ENCODE measurements at places on chromosomes 5 and 9.

GRCh38 chr5:37786862-37787519 is 52.9 kb downstream of the GDNF start:
- DNase-seq: no peak

DNA sequence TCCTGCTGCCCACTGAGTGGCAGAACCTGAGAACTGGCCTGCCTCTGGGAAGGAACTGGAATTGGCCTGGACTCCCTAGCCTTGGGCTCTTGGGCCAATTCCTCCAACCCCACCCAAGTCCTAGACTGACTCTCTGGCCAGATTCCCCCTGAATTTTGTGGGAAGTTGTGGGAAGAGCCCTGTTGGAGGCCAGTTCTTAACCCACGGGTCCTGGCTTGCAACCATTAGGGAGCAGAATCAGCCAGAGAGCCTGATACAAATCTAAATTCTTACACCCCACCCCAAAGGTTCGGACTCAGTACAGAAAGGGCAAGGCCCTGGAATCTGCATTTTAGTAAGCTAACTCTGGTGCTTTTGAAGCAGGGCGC is 125.3 kb upstream of the SLC25A48 start:
- DNase-seq: no peak

DNA sequence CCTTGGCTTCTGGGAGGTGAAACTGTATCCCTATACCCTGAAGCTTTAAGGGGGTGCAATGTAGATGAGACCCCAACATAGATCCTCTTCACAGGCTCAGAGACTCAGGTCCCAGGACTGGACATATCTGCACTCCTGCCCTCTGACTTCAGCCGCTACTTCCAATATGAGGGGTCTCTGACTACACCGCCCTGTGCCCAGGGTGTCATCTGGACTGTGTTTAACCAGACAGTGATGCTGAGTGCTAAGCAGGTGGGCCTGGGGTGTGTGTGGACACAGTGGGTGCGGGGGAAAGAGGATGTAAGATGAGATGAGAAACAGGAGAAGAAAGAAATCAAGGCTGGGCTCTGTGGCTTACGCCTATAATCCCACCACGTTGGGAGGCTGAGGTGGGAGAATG is 5.4 kb downstream of the CA9 start:
- no peak for DNase-seq

- DNase-seq: no peak
Observed at GRCh38 chr5:127192150-127192549, 98.4 kb upstream of the MEGF10 start.

- DNase-seq: no peak
Observed at GRCh38 chr5:141483902-141484301, 928 bp upstream of the PCDHGC4 start.

- DNase-seq: no peak
Observed at GRCh38 chr9:13942695-13943094, 371.2 kb downstream of the NFIB start.

DNA sequence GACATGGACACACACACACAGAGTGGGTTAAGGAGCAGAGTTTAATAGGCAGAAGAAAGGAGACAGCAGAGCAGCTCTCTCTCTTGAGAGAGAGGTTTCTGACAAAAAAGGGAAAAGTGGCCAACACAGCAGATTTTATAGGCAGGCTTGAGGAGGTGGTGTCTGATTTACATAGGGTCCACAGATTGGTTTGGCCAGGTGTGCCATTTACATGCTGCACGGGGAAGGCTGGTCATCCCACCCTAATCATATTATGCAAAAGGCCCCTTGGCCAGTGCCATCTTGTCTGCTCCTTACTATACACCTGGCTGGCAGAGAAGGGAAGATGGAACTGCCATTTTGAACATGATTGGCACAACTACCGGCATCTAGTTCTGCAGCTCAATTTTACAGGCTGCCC is 240.8 kb downstream of the NPR3 start:
- no peak for DNase-seq

DNA sequence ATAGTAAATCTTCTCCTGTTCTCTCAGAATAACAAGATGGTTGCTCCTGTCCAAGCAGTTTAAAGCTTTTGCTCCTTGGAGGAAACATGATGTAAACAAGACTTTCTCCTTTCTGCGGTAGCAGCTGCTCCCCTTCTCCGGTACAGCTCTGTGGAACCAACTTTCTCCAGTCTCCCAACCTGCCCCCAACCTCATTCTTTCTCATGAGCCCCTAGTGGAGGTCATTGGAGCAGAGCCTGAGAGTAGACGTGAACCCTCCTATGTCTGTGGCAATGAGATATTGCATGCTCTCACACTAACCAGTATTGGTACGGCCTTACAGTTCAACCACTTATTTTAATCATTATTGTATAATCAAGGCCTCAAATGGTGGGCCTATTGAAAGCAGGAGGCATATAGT is 483.8 kb upstream of the CDH10 start:
- no peak for DNase-seq

DNA sequence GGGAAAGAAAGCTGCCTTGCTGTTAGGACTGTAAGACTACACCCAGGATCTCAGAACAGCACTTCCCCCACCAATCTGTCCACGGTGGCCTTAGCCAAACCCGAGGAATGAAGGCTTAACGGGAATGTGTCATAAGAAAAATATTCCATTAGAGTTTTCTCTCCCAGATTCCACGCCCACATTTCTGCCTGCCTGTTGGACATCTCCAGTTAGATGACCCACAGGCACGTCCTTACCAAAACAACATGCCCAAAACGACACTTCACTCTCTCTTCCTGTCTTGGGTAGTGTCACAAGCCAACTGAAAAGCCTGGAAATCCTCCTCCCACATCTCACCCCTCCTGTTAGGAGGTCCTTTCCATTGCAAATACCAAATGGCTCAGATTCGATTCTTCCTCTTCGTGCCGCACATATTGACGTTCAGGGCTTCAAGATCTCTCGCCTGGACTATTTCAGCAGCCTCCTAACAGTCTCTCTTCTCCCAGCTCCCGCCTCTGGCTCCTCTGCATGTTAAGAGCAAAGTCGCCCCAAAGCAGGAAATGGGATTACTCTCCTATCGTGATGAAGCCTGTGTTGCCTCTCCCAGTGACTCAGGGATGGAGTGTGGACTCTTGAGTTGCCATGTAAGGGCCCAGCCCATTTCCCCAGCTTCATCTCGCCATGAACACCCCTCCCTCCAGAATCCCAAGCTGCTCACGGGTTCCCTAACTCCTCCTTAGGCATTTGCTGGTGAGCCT is 159.3 kb downstream of the NR3C1 start:
- DNase-seq: no peak

DNA sequence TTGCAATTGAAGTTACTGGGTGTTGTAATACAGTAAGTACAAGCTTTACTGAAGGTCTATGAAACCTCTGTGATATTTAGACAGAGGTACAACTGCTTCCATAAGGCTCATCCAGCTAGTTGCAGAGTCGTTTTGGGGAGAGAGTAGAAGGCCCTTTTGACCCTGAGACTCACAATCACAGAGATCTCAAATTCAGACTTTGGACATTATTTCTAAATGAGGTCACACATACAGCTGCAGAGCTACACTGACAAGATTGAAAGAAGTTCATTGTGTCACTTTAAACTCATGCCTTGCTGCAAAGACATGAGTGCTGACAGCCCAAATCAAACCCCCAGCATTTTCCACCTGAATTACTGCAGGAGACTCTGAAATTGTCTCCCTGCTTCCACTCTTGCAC is 205.9 kb upstream of the TMEM161B start:
- DNase-seq: no peak

GRCh38 chr9:87614397-87614796 is 111.5 kb upstream of the CTSL start:
- no peak for DNase-seq

DNA sequence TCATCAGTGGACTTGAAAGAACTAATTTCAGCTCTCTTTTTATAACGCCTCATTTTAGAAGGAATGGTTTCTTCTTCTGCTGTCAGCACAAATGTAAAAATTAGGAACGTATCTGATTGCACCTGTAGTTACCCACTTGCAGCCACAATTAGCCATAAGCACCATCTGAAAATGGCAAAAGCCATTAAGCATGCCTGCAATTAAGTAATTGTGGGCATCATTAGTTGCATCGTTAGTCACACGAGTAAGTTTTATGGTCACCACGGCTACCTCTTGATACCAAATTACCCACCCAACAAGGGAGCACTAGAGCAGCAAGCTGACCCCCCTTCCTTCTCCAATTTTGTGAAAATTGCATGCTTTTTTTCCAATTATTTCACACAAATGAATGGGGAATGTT is 25.8 kb upstream of the SLC44A1 start:
- no peak for DNase-seq

- no peak for DNase-seq
Observed at GRCh38 chr9:80030801-80031200, 459.0 kb downstream of the TLE4 start.

- DNase-seq: no peak
Observed at GRCh38 chr5:131084436-131084835, 80.6 kb downstream of the HINT1 start.

GRCh38 chr5:54590824-54591223 is 73.3 kb downstream of the SNX18 start:
- no peak for DNase-seq

DNA sequence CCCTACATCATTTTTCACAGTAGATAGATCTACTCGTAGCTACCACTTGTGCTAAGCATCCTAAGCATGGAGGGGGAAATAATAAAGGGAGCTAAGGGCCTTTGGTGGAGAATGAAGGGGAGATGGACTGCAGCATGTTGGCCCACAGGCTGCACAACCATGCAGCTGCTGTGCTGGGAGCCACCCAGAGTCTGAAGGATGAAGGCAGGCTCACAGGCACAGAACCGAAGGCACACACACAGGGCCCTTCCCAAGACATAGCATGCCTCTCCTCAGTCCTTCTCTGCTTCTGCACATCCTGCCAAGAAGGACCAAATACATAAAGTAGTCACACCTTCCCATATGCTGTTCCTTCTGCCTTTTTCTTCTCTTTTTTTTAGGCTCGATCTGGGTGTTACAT is 6.6 kb downstream of the FAM193B start:
- DNase-seq: no peak

DNA sequence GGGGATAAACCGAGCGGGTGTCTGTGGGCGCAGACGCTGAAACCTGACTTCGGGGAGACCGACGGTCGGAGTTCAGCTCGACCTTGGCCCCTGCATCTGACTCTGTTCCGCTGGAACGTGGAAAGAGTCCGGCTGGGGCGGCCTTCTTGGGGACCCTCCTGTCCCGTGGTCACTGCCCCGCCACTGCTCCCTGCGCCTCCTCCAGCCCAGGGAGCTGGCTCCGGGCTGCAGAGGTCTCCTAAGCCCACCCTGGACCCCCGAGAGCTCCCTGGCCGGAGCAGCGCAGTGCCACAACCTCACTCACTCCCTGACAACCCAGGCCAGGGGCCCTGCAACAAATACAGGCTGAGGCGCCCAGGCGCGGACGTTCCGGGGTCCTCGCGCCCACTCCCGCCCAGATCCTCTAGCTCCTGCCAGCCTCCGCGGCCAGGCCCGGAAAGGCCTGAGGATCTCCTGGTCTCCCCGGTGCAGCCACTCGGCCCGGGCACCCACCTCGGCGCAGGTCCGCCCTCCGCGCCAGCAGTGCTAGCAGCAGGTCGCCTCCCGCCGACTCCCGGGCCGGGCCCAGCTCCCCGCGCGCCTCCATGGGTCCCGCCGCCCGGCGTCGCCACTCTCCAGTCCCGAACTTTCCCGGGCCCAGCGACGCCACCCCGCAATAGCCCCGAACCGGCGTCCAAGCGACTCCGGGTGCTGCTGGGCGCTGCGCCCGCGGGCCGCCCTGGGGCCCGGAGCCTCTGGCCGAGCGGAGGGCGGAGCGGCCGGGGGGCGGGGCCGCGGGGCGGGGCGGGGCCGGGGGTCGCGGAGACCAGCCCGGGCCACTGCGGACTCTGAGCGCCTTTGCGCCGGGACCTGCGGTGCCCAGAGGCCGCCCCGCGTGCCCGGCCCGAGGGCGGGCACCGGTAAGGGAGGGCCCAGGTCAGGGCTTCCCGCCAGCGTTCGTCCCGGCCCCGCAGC is 2.2 kb downstream of the LHX3 start:
- no peak for DNase-seq

DNA sequence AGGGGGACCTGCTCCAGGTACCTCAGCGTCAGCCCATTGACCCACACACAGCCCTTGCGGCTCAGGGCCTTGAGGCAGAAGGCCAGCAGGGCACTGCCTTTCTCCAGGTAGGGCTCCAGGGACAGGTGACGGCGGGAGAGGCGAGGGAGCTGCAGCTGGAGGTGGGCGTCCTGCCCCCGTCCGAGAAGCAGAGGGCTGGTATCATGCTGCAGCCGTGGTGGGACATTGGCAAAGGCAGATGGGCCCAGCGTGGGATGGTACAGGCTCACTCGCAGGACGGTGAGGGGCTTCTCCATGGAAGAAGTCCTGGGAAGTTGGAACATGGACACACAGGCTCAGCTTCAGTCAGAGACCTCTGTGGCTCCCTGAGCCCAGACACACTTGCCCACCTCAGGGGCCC is 2.5 kb upstream of the DCANP1 start:
- DNase-seq: no peak

DNA sequence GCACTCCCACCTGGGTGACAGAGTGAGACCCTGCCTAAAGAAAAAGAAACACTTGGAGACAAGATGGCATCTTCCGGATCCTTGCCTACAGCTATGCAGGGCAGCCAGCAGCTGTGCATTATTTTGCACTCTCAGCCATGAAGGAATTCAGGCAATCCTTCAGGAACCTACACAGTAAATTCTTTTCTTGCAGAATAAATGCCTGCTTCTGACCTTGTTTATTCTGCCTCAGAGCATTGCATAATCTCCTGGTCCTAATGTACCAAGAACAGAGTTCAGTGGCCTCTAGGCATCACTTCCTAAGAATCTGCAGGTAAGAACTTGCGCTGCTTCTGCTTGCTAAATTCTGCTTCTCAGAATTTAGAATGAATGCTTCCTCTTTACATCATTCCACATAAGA is 16.8 kb downstream of the GLDC start:
- DNase-seq: no peak

Data from HAP-1 (cell line).